T-cell (primary cell): ENCODE measurements at places on chromosomes 4 and X. TPM values are rescaled to one million over a fixed set of nuclear protein-coding genes. Genes with fewer than 3 reads are reported as not detected.

GRCh38 chrX:132651421-132652086 is 162.7 kb upstream of the MBNL3 start:
- no peak for DNase-seq

GRCh38 chrX:22164770-22165388 is 107.8 kb upstream of the CBLL2 start:
- DNase-seq, result no peak

GRCh38 chrX:84729809-84730208 is 227.6 kb upstream of the HDX start:
- DNase-seq, result no peak

DNA sequence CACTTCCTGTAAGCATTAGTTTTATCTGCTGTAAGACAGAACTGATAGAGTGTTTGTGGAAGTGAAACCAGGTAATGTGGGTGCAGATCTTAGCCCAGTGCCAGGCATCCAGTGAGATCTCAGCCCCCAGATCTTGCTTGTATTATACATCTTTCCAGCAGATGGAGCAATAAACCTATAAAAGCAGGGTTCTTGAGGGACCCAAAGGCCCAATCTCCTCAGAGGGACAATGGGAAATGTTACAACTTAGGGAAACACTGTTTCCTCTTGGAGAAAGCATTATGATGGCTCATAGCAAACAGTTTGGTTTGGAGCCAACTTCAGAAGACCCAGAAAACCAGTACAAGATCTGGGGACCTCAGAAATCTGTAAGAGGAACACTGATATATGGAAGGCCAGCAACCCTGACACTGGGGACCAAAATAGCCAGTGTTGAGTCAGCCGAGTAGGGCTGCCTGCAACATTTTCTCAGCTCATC is 206.3 kb downstream of the SLC7A11 start:
- DNase-seq, result no peak

DNA sequence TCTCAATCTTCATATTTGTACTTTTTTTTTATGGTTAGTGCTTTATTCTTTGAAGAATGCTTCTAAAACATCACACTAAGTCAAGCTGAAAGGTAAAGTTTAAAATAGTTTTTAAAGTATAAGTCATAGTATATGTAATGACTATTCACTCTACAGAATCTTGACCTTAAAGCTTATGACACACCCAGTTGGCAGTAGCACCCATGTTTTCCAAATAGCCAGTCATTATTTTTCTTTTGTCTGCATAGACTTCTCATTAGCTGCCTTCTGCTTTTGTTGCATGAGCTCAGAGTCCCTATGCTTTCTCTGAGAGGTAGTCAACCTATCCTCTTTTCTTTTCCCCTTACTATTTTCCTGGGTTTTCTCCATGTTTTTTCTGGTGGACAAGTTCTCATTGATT is 231.5 kb downstream of the PCDH18 start:
- no peak for DNase-seq

DNA sequence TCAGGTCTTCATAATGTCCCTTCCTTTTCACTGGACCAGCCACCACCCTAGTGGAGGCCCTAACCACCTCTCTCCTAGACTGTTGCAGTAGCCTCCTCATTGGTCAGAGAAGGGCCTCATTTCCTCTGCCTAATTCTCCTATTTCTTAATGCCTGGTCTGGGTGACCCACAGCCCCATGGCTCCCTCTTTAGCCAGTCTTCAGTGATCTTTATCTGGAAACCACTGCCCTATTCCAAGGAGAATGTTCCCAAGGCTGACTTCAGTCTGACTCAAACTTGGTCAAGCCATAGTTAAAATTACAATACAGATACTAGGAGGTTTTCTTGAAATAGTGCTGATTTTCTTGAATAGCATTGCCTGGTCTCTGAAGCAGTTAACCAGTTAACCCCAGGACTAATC is 53.6 kb upstream of the PRPS1 start:
- no peak for DNase-seq

DNA sequence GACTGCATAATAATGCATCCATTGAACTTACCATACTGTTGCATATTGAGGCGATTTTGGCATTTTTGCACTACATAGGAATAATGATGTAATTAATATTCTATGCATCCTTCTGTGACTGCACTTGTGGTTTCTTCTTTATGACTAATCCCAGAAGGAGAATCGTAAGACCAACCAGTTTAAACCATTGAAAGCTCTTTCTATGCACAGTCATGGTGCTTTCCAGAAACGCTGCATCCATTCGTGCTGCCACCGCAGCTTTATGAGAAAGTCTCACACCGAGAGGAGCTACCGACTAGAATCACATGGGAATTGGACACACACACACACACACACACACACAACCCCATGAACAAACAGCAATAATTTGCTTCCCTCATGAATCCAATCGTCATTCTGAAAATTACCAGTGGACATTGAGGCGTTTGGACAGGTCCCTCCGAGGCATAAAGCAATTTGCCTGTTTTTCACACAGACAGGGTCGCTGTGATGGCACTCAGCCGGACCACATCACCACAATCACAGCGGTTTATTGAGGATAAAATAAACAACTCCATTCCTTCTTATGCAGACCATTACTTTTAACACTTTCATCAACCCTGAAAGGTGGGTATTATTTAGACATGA is 64.2 kb downstream of the PACRGL start:
- no peak for DNase-seq

DNA sequence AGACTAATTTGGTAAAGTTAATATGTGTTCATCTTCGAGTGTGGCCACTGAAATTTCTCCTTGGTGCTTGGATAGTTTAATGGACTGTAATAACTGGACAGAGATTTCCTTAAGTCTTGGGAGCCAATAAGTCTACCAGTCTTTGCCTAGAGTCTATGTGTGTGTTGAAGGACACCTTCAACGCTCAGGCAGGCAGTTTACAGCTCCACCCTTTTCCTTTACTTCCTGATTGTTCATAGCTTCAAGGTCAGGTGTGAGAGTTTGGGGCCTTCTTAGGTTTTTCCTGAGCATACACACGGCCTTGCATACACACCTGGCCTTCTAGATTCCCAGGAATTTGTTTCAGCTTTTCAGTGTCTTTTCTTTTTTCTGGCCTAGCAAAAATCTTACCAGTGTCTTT is 355.3 kb upstream of the AMOT start:
- no peak for DNase-seq

GRCh38 chr4:69823048-69823447 is 36.9 kb downstream of the SULT1E1 start:
- DNase-seq, result no peak

DNA sequence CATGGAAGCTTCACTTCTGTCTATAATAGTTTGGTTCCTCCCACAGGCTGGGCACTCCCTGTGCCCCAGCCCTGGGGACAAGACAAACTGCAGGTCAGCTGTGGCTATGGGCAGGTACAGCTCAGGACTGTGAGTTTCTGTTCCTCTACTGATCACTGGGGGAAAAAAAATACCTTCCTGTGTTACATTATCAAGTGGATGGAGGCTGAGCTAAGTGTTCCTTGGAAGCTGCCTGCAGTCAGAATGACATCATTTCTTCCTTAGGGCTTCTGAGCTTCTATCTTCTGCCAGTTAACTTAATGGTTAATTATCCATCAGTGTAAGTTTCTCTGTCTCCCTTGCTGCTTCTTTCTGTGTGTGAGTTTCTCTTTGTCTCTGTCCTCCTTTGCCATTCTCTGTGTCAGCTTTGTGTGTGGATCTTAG is 4.6 kb downstream of the RAB33A start:
- DNase-seq, result no peak

GRCh38 chrX:21723084-21723483 is 34.8 kb downstream of the SMPX start:
- DNase-seq, result no peak

- no peak for DNase-seq
These were observed 130.5 kb upstream of the SMAD1 start for GRCh38 chr4:145351162-145351561.

DNA sequence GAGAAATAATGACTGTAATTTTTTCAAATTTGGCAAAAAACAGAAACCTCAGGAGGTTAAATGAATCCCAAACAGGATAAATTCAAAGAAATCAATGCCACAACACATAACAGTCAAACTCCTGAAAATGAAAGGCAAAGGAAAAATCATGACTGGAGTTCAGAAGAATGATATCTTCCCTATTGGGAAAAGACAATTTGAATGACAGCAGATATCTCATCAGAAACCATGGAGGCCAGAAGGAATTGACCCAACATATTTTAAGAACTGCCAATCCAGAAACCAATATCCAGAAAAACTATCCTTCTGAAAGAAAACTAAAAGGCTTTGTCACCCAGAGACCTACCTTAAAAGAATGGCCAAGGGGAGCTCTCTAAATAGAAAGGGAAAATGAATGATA is 40.1 kb upstream of the MAMLD1 start:
- DNase-seq, result no peak

GRCh38 chr4:138572007-138572406 is 329.9 kb upstream of the SLC7A11 start:
- DNase-seq, result no peak

DNA sequence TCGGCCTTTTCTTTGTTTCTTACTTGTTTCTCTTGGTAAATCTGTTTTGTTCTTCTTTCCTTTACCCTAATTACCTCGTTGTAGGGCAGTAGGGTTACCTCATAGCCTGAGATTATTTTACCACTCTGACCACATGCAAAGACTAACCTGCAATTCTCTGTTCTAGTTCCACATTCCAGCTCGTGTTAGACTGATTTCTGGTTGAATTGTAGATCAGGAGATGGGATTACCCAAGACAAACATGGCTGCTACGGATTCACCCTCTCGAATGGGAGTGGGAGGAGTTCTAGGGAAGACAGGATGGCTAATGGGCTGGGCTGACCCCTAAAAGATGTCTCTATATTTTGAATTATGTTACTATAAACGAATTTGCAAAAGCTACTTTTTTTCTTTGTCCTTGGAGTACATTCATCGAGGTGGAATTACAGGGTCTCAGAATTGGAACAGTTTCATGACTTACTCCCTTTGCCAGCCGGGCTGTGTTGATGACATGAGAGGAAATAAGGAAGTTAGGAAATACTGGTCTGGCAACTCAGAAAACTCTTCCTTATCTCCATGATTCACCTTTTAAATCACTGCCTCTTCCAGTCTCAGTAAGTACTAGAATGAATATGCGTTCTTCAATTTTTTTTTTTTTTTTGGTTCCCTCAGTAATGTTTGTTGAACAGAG is 36.7 kb upstream of the FBXW7 start:
- DNase-seq, result no peak

DNA sequence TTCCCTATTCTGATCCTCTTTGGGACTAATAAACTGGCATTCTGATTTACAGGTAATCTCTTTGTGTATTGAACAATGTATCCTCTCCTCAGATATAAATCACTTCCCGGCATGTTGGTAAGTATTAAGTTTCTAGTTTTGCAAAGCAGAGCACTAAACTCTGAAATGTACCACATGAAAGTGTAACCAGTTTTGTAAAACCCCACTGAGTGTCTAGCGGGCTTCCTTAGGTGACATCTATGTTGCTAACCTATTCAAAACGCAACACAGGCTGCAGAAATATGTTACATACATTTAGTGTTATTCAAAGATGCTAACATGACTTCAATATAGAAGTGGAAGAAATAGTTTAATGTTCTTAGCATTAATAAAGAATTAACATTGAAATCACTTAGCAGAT is 25.2 kb downstream of the DNAJB14 start:
- DNase-seq, result no peak

DNA sequence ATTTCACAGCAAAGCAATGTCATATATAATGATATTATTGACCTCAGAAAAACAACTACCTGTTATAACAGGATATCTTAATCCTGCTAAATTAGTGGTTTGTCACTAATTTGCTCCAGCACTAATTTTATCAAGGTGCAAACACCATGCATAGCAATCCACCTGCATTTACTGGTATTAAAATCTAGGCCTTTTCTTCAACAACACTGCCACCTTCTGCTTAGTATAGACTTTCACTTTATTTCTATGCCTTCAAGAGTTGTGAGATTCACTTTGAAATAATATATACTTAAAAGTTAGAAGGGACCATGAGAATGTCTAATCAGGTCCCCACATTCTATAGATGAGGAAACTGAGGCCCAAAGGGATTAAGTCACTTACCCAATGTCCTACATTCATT is 82.1 kb upstream of the IQCM start:
- DNase-seq, result no peak

DNA sequence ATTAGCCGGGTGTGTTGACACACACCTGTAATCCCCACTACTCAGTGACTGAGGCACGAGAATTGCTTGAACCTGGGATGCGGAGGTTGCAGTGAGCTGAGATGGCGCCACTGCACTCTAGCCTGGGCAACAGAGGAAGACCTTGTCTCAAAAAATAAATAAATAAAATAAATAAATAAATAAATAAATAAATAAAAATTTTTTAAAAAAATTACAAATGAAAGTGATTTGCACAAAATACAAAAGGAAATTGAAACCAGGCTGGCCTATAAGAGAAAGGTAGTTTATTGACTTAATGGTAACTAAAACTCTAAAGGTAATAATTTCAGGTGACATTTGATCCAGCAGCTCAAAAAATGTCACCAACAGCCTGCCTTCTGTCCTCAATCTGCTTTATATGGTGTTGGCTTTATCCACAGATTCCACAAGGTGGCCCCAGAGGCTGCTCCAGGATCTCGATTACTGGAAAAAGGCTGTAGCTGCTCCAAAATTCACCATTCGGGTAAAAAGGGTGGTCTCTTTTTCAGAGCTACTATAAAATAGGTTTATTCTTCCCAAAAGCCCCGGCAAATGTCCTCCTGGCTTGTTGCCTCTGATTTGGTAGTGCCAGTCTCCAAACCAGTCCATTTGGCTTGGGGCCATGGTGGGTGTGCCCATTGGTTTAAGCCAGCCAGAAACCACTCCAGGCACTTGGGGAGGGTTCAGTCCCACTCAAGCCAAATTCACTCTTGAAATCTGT is 61.4 kb upstream of the TRIM2 start:
- peak; percentile 23 for DNase-seq

Gene WNK3
- total RNA-seq, result 0.29 TPM

Gene ATP10D
- 5.0 TPM for total RNA-seq

Gene HTATSF1
- 32.2 TPM for total RNA-seq

Gene ETDB
- not detected for total RNA-seq

Gene CD99L2
- 18.3 TPM for total RNA-seq

Gene MAB21L2
- not detected for total RNA-seq

Gene TMEM154
- 24.6 TPM for total RNA-seq

Gene TCEAL9
- 1.4 TPM for total RNA-seq

Gene CLDN22
- not detected for total RNA-seq

Gene CCKAR
- total RNA-seq, result not detected

Gene CFI
- total RNA-seq, result 0.92 TPM
